ENCODE measurements at places on chromosomes 4 and X.

GRCh38 chr4:31620476-31620875 is 900.3 kb downstream of the PCDH7 start:
- H3K4me3 ChIP-seq: no peak overlapping the region
- no peaks in the 10 kb centered on the region for H3K4me1 ChIP-seq
- H3K36me3 ChIP-seq: no peaks in the 10 kb centered on the region
- no peaks in the 10 kb centered on the region for H3K27me3 ChIP-seq

GRCh38 chrX:122475306-122475705 is 708.8 kb upstream of the GRIA3 start:
- no peak for DNase-seq
- no peak overlapping the region for H3K4me3 ChIP-seq
- no peaks in the 10 kb centered on the region for H3K4me1 ChIP-seq
- no peaks in the 10 kb centered on the region for H3K36me3 ChIP-seq

DNA sequence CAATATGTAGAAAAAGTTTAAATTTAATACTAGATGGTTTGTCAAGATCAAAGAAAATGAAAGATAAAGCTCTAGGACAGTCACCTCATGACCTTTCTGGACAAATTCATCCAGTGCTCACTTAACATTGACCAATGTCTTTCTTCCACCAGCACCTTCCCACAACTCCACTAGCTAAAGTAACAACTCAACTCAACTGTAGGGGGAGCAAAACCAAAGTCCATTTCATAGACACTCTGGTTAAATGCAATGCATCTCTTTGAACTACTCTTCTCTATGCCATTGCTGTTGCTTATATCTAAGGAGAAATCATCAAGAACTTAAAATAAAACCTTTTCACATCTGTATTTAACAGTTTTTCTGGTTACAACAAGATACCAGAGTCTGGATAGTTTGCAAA is 25.1 kb downstream of the UGT2B4 start:
- no peaks in the 10 kb centered on the region for H3K4me1 ChIP-seq
- H3K4me3 ChIP-seq: no peak overlapping the region
- no peak overlapping the region for H3K27ac ChIP-seq
- no peaks in the 10 kb centered on the region for H3K36me3 ChIP-seq
- DNase-seq: no peak

DNA sequence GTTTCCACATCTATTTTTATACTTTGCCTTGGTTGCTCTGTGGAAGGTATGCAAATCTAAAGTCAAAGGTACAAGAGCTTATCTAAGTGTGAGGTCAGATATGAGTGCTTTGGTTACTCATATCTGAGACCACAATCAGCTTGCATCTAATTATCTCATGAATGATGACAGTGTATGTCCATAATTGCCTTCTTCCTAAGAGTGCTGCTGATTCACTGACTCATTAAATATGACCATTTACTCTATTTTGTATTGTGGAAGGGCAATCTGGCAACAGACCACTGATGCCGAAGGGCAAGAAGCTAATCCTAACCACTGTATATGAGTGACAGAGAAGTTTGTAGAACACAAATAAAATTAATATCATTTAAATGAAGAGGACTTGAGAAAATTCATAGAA is 1190.2 kb upstream of the AGA start:
- no peak overlapping the region for H3K27ac ChIP-seq
- no peak for DNase-seq
- H3K36me3 ChIP-seq: no peaks in the 10 kb centered on the region
- H3K4me1 ChIP-seq: no peaks in the 10 kb centered on the region

DNA sequence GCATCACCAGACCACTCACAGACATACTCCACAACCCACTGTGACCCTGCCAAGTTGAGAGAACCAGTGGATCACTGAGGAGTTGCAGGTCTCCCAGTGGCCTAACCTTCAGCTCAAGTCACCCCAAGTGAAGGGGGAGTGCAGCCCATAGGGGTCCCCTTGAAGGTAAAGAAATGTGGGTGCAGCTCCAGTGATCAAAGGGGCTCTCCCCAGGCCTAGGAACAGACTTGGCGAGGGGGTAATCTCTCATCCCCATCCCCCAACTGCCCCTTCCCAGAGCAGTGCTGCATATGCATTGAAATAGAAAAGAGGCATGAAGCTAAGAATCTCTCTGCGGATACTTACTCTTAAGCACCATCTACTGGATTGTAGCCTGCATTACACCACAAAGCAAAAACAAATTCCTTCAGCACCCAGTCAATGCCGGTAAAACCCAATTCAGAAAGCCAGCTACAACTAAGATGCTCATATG is 27.0 kb downstream of the MAGEE1 start:
- no peak for DNase-seq
- H3K36me3 ChIP-seq: peaks cover 4% of the 10 kb centered on the region
- no peaks in the 10 kb centered on the region for H3K4me1 ChIP-seq
- H3K27ac ChIP-seq: no peak overlapping the region
- H3K4me3 ChIP-seq: no peak overlapping the region

DNA sequence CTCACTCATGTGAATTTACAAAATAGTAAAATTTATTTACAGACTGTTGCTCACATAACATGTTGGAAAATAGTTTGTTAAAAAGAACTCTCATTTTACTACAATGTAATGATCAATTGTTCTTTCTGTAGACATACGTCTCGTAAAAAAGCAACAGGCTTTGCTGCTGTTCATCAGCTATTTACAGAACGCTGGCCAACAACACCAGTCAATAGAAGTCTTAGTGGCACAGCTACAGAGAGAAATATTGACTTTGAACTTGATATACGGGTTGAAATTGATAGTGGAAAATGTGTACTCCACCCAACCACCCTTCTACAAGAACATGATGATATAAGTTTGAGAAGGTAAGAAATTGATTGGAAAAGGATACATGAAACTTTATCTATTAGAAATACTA is 47.6 kb upstream of the ADAD1 start:
- H3K36me3 ChIP-seq: peaks cover 36% of the 10 kb centered on the region
- H3K4me1 ChIP-seq: no peaks in the 10 kb centered on the region
- no peak overlapping the region for H3K4me3 ChIP-seq
- DNase-seq: no peak

DNA sequence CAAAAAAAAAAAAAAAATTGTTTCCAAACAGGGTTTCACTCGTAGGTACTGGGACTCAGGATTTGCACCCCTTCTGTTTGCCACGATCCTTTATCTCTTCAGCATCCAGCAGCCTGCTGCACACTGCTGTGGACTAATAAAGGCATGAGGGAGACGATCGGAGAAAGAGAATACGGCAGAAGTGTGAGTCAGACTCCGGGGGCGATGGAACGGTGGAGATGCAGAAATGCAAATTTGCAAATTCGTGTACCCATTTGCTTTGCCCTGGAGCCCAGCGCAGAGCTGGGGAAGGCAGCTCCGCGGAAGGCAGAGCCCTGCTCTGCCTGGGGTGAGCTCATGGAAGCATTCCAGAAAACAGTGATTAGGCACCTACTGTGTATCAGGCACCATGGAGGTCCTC is 270.3 kb downstream of the ASMT start:
- peaks cover 7% of the 10 kb centered on the region for H3K27me3 ChIP-seq
- H3K4me3 ChIP-seq: no peak overlapping the region
- no peaks in the 10 kb centered on the region for H3K4me1 ChIP-seq

DNA sequence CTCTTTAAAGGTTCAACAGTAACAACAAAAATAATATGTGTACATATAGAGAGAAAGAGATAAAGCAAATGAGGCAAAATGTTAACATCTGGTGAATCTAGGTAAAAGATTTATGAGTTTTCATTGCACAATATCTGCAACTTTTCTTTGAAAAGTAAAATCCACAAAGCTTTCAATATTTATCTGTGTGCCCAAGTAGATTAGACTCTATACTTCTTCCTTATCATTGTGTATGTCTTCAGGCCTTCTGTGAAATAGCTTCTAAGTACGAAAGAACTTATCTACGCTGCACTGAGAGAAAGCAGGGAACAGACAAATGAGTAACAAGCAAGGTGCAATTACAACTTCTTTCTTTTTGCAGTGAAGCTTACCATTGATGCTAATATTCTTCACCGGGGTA is 81.6 kb downstream of the NPNT start:
- DNase-seq: no peak
- H3K36me3 ChIP-seq: no peaks in the 10 kb centered on the region
- no peaks in the 10 kb centered on the region for H3K4me1 ChIP-seq
- H3K4me3 ChIP-seq: no peak overlapping the region
- peaks cover 2% of the 10 kb centered on the region for H3K27me3 ChIP-seq
- no peak overlapping the region for H3K27ac ChIP-seq

DNA sequence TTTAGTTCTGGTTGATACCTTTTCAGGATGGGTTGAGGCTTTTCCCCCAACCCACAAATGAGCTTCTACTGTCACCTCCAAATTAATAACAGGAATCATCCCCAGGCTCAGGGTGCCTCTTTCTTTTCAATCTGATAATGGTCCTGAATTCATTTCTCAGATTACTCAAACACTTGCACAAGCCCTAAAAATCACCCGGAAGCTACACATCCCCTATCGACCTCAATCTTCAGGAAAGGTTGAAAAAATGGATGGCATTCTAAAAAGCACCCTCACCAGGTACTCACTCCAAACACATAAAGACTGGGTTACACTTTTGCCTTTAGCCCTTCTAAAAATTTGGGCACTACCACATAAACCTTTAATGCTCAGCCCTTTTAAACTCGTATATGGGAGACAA is 79.9 kb downstream of the COQ2 start:
- no peak overlapping the region for H3K4me3 ChIP-seq
- H3K27me3 ChIP-seq: no peaks in the 10 kb centered on the region
- no peak for DNase-seq
- H3K27ac ChIP-seq: no peak overlapping the region
- peaks cover 11% of the 10 kb centered on the region for H3K4me1 ChIP-seq
- peaks cover 6% of the 10 kb centered on the region for H3K36me3 ChIP-seq

DNA sequence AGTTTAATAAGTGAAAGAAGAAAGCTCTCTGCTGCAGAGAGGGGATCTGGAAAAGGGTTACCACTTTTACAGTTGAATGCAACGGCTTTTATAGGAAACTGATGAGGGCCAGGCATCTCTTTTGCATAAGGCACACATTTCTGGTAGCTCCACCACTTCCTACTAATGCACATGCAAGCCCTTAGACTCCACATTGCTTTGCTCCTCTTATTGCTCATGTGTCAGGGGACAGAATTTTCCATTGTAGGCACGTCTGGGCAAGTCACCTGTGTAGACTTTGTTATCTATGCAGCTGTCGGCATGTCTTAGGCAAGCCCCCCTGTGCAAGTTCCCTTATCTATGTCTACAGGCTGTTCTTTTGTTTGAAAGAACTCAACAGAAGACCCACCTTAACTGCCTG is 294.6 kb upstream of the STS start:
- H3K4me3 ChIP-seq: no peak overlapping the region
- no peak overlapping the region for H3K27ac ChIP-seq
- H3K27me3 ChIP-seq: no peaks in the 10 kb centered on the region
- DNase-seq: no peak
- no peaks in the 10 kb centered on the region for H3K36me3 ChIP-seq

DNA sequence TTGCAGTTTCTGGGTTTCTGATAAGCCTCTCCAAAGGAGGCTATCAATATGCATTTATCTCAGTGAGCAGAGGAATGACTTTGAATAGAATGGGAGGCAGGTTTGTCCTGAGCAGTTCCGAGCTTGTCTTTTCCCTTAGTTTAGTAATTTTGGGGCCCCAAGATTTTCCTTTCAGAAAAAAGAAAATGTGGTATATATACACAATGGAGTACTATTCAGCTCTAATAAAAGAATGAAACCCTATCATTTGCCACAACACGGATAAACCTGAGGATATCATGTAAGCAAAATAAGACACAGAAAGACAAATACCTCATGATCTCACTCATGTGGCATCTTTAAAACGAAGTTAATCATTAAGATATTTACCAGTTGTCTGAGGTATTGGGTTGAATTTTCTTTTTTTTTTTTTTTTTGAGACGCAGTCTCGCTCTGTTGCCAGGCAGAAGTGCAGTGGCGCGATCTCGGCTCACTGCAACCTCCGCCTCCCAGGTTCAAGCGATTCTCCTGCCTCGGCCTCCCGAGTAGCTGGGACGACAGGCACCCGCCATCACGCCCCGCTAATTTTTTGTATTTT is 540 bp downstream of the ZNF721 start:
- no peaks in the 10 kb centered on the region for H3K27me3 ChIP-seq
- H3K27ac ChIP-seq: peak overlapping the region; percentile 98
- peaks cover 29% of the 10 kb centered on the region for H3K36me3 ChIP-seq
- H3K4me1 ChIP-seq: peaks cover 18% of the 10 kb centered on the region
- peak overlapping the region; percentile 96 for H3K4me3 ChIP-seq

DNA sequence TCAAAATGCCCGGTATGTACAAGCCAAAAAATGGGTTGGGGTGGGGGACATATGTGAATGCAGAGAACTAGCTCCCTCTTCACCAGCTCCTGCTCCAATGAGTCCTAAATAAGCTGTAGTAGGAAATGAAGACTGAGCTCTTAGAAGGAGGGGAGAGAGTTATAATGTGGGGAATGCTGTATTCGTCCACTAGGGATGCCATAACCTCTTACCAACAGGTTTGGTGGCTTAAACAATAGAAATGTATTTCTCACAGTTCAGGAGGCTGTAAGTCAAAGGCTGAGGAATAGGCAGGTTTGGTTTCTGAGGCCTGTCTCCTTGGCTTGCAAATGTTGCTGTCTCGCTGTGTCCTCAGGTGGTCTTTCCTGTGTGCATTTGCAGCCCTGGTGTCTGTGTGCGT is 4.4 kb upstream of the INPP4B start:
- no peaks in the 10 kb centered on the region for H3K36me3 ChIP-seq
- no peak overlapping the region for H3K27ac ChIP-seq
- no peak overlapping the region for H3K4me3 ChIP-seq

- H3K27ac ChIP-seq: no peak overlapping the region
- DNase-seq: no peak
- peaks cover 2% of the 10 kb centered on the region for H3K4me1 ChIP-seq
- no peak overlapping the region for H3K4me3 ChIP-seq
- H3K36me3 ChIP-seq: no peaks in the 10 kb centered on the region
- peaks cover 15% of the 10 kb centered on the region for H3K27me3 ChIP-seq
These were observed 46.2 kb upstream of the TRPC3 start for GRCh38 chr4:121998024-121998423.

GRCh38 chr4:127048376-127049044 is 584.2 kb upstream of the INTU start:
- DNase-seq: no peak
- H3K4me1 ChIP-seq: no peaks in the 10 kb centered on the region
- H3K27ac ChIP-seq: no peak overlapping the region
- no peaks in the 10 kb centered on the region for H3K27me3 ChIP-seq
- H3K36me3 ChIP-seq: no peaks in the 10 kb centered on the region

DNA sequence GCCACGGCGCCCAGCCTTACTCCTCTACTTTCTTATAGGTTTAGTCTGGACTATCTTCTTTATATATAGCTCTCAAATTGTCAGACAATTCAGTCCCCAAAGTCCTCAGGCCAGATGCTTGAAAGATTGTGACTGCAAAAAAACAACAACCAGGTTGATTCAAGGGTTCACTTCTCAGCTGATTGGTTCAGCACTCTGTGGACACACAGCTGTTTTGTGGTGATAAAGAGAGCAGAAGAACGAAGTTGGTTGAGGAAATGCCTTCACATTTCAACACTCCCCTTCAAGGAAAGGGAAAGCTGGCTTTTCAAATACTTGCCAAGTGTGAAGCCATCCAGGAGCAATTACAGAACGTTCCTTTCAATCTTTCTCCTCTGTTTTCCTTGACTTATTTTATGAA is 166.8 kb downstream of the SHROOM3 start:
- no peak overlapping the region for H3K4me3 ChIP-seq
- no peaks in the 10 kb centered on the region for H3K36me3 ChIP-seq
- no peak overlapping the region for H3K27ac ChIP-seq
- no peak for DNase-seq
- H3K27me3 ChIP-seq: peaks cover 4% of the 10 kb centered on the region
- no peaks in the 10 kb centered on the region for H3K4me1 ChIP-seq

Data from memory B cell (primary cell).